CD4-positive, alpha-beta T cell treated with Interferon alpha-2 for 1 hour (primary cell): ENCODE measurements at places on chromosomes 13 and 19.

DNA sequence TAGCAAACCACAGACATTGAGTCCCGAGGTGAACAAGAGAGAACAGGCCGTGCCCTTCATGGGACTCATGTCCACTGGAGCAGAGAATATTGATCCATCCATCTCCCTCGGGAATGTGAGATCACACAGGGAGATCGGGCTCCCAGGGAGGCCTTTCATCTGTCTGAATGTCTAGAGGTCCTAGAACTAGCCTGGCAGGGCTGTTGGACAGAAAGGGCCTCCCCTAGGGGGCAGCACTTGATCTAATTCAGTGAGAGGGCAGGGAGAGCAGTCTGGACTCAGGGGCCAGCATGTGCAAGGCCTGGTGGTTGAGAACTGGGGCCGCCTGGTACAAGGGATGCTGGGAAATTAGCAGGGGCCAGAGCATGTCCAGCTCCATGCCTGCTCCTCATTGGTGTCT lies 4.3 kb downstream of the RUVBL2 start:
- peak; percentile 37 for DNase-seq

GRCh38 chr13:90105849-90106496 lies 1241.5 kb upstream of the MIR17HG start:
- DNase-seq = no peak

DNA sequence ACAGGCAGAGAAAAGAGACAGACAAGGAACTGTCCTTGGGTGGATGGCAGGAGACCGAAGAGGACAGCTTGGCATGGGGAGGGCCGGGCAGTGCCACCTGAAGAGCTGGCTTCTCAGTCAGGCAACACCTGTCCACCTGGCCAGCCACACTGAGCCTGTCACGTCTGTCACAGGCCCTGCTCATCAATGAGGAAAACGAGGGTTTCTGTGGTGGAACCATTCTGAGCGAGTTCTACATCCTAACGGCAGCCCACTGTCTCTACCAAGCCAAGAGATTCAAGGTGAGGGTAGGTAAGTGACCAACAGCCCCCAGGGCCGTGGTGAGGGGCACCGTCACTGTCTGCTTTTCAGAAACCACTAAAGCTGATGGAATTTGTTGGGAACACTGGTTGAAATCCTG lies 11.2 kb upstream of the PROZ start:
- no peak for DNase-seq

DNA sequence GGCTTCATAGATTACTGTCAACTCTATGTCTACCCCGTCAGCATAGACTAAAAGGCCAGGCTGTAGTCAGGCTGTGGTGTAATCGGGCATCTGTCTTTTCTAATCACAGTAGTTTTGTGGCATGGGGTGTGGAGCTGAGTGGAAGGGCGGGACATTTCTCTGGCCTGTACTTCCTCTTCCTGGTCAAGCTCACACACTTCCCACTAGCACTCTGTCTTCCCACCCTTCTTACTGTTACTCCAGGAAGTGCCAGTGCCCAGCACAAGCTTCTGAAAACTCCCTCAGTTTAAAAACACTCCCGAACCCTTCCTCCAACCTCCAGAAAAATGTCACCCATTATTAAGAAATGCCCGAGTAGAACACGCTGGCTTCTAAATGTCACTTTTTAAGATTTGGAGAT lies 229.8 kb downstream of the KLF5 start:
- no peak for DNase-seq

DNA sequence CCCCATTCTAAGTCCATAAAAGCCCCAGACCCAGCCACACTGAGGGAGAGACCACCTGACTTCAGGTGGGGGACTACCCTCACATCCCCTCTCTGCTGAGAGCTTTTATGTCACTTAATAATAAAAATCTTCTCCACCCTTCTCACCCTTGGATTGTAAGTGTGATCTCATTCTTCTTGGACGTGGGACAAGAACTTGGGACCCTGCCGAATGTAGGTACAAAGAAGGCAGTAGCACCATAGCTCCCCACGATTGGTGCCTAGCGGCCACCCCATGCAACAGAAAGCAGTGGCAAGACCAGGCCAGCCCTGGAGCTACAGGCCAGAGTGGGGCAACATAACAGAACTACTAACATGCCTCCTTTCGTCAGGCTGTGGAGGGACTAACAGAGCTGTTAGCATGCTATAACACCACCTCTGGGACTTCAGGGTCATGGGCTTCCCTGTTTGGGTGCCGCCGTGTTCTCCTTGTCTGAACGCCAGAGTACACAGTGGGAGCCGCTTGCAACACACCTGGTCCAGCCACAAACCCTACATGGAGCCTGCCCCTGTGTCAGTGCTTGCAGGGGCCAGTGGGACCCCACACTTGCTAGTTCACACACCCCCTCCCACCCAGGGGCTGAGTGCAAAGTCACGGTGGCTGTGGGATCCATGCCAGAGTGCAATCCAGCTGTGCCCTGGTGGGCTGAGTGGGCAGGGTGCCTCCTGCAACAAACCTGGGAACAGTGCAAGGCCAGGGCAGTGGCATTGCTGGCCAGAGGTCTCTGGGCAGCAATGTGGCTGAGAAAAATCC lies 5.2 kb upstream of the FBXO17 start:
- no peak for DNase-seq

- no peak for DNase-seq
These were observed 23.1 kb downstream of the SIGLEC5 start for GRCh38 chr19:51607077-51607476.

DNA sequence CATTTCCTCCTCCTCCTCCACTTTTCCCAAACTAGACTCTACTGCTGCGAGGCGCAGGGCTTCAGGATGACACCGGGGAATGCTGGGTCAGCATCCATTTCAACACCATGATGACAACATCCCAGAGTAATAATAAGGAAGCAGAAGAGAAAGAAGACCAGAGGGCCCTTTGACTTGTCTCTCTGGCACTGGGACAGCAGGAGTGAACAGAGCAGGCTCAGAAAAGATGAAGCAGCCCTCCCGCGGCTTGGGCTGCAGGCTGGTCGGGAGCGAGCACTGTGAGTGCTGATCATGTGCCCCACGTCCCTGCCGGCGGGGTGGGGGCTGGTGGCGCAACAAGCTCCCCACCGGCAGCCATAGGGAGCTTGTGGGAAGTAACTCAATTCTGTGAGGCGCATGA lies 30.5 kb downstream of the RANBP3 start:
- peak; percentile 42 for DNase-seq

- DNase-seq = no peak
These were observed 40.4 kb downstream of the MLLT1 start for GRCh38 chr19:6239401-6239844.

- DNase-seq = no peak
These were observed 133.3 kb downstream of the RGCC start for GRCh38 chr13:41590643-41591042.

DNA sequence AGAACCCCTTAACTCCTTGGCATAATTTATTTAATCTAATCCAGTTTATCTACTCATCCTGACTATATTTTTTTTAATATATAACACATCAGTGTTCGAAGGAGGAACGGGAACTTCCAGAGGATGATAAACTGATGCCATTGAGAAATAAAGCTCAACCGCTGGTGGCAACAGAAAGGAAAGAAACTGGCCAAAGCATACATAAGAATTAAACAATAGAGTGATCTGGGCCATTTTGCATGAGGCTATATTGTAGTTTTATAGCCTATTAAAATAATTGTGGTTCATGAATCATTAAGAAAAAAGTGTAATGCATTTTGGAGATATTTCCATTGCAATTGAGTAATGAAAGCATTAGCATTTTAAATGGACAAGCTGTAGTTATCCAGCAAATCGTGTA lies 94.2 kb downstream of the FRY start:
- DNase-seq = no peak

GRCh38 chr19:518598-519231 lies 11.4 kb downstream of the TPGS1 start:
- peak; percentile 55 for DNase-seq

GRCh38 chr19:29896802-29897201 lies 45.2 kb upstream of the URI1 start:
- no peak for DNase-seq

DNA sequence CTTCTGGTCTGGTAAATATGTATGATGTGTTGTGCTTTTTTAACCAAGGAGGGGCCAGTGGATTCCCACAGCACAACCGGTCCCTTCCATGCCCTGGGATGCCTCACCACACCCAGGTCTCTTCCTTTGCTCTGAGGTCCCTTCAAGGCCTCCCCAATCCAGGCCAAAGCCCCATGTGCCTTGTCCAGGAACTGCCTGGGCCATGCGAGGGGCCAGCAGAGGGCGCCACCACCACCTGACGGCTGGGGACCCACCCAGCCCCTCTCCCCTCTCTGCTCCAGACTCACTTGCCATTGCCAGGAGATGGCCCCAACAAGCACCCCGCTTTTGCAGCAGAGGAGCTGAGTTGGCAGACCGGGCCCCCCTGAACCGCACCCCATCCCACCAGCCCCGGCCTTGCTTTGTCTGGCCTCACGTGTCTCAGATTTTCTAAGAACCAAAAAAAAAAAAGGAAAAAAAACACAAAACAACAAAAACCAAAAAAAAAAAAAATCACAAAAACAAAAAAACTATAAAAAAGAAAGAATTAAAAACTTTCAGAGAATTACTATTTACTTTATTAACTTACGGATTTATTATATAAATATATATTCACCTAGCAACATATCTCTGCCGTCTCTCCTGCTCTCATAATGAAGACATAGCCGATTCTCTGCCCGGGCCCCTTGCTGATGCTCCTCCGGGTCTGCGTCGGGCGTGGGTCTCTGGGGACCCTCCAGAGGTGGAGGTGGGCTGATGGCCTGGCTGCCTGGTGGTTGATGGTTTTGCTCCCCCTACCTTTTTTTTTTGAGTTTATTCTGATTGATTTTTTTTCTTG lies 14.4 kb downstream of the CAPN12 start:
- peak; percentile 79 for DNase-seq

- DNase-seq = no peak
These were observed 3.5 kb upstream of the FOSB start for GRCh38 chr19:45464274-45464673.

- DNase-seq = no peak
These were observed 208.5 kb upstream of the ZNF536 start for GRCh38 chr19:30163663-30164062.

DNA sequence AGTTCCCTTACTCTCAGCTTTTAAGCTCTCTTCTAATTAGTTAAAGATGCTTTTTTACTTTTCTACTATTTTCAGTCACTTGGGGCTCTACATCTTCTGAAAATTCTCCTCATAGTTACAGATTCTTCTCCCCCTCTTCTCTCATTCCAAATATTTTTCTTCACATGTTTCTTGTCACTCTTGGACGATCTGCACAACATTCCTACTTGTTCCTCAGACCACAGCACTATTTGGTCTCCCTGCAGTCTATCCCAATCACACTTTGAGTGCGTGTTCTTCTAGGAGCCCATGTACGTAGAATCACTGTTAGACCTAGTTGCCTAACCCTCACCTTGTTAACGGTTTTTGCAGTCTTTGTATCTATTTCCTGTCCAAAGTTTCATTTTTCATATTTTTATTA lies 222.5 kb upstream of the SPRY2 start:
- no peak for DNase-seq

- no peak for DNase-seq
These were observed 73.3 kb upstream of the ATXN8OS start for GRCh38 chr13:70034286-70034685.

DNA sequence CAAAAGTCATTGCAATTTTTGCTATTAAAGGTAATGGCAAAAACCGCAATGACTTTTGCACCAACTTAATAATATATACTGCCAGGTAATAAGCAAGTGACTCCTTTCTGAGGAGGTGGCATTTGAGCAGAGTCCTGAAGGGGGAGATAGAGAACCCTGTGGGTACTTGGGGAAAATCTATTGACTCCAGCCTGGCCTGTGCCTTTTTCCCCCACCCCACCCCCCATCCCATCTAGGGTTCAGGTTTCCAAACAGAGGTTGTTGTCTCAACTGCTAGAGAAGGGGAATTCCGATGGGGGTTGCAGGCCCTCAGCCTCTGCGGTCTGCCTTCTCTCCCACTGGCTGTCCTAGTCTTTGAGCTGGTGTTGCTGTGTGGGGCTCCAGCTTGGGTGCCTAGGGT lies 11.5 kb downstream of the S1PR2 start:
- peak; percentile 69 for DNase-seq

- no peak for DNase-seq
These were observed 6.5 kb downstream of the SOX1 start for GRCh38 chr13:112073245-112074138.

DNA sequence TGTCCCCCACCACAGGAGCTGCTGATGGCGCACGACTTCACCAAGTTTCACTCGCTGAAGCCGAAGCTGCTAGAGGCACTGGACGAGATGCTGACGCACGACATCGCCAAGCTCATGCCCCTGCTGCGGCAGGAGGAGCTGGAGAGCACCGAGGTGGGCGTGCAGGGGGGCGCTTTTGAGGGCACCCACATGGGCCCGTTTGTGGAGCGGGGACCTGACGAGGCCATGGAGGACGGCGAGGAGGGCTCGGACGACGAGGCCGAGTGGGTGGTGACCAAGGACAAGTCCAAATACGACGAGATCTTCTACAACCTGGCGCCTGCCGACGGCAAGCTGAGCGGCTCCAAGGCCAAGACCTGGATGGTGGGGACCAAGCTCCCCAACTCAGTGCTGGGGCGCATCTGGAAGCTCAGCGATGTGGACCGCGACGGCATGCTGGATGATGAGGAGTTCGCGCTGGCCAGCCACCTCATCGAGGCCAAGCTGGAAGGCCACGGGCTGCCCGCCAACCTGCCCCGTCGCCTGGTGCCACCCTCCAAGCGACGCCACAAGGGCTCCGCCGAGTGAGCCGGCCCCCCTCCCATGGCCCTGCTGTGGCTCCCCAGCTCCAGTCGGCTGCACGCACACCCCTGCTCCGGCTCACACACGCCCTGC lies 4.4 kb upstream of the NOP53 start:
- DNase-seq = no peak

- DNase-seq = no peak
These were observed 3.6 kb upstream of the HPN start for GRCh38 chr19:35037716-35038622.

- DNase-seq = no peak
These were observed 285.2 kb downstream of the SHISA2 start for GRCh38 chr13:25766576-25766975.
